HS-5 (cell line): ENCODE measurements at places on chromosomes 6 and 20.
A peak's percentile ranks its signal among the peaks of the same experiment; 100 is the strongest.

DNA sequence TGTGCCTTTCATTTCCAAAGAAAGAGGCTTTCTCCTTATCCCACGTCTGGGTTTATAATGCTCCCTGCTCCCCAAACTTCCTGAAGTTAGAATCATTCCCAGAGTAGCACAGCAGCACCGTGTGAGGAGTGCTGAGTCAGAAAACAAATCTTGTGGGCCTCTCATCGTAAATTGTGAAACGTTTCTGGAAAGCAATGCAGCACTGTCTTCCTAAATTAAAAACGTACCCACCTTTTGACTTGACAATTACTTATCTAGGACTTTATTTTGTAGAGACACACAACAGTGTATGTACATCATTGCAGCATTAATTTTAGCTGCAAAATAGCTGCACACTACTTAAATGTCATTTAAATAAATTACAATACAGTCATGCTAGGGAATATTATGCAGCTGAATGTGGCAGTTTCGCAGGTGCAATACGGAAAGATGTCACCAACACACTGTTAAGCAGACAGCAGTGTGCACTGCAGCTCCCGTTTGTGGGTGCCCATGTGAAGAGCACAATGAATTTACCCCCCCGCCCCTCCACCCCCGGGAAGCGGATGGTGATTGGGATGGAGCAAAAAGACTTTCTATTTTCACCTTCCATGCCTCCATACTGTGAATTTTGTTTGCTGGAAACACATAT, 30.8 kb downstream of the RRBP1 start:
- DNase-seq = no peak

DNA sequence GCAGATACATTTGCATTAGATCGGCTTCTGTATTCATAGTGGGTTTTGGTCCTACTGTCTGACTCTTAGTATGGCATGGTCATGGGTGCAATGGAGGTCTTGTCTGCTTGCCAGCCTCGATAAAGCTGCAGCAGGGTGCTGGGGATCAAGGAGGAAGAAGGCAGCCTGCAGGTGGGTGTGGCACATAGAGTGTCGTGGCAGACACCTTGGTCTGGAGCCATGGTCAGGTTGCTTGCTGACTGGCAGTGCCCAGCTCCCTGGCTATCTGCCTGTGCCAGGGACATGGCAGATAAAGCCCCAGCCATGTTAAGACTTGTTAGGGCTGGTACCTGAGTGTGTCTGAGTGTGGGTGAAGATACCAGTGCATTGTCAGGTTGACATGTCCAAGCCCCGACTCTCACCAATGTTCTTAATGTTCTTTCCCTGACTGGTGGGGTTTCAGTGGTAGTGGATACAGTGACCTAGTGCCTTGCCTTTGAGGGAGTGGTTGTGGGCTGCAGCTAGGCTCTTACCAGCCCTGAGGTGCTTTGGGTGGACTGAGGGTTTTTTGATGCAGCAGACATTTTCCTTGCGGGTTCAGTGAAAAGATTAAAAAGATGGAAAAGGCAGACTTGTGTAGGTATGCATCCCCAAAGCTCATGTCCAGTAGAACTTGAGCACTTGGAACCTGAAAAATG, 1.8 kb downstream of the FAM83D start:
- no peak for DNase-seq

DNA sequence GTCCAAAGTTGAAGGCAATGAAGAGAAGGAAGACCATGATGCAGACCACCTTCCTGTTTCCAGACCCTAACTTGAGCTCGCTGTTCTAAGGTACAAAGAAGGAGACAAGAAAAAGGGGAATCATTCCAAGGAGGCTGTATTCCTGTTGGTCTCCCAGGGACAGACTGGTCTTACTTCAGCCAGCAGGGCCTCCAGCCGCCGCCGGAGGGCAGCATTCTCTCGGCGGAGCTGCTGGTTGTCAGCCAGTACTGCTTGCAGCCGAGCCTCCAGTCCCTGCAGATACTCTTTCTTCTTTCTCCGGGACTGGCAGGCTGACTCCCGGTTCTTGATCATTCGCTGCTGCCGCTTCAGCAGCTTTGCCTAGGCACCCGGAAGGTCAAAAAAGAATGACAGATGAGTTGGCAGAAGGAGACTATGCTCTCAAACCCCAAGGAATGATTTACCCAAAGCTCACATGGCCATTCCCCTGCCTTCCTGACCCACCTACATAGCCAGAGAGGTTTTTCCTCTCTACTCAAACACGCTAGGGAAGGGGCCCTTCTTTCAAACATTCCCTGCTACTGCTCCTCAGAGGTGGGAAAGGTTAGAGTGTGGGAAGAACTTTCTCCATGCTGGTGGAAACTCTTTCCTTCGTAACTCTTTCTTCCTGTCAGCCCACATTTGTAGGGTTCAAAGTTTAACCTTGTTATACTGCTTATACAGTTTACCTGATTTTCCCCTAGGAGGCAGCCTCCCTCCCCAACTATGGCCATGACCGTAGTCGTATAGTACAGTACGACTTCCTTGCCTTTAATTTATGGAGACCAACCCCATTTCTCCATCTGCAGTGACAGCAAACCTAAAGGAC, 9.0 kb downstream of the ATF6B start:
- DNase-seq = no peak

- peak; percentile 13 for DNase-seq
These were observed 10.4 kb upstream of the GCNT2 start for GRCh38 chr6:10510592-10511367.

GRCh38 chr6:157638779-157639178, 184.3 kb upstream of the SNX9 start:
- DNase-seq = no peak

DNA sequence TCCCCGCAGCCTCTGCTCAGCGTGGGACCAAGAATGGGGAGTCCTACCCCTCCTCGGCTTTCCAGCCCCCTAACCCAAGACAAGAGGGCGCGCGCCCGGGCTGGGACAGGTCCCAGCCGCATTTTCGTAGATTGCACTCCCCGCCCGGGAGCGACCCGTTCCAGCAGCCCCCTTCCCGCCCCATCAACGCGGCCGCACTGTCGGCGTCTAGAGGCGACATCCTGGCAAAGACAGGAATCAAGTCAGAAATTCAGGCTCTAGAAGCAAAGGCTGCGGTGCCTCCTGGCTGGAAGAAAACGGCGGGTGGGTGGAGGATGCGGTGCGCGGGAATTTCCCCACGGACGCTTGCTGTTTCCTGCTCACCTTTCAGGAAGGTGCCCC, 957 bp downstream of the PROKR2 start:
- DNase-seq = no peak

DNA sequence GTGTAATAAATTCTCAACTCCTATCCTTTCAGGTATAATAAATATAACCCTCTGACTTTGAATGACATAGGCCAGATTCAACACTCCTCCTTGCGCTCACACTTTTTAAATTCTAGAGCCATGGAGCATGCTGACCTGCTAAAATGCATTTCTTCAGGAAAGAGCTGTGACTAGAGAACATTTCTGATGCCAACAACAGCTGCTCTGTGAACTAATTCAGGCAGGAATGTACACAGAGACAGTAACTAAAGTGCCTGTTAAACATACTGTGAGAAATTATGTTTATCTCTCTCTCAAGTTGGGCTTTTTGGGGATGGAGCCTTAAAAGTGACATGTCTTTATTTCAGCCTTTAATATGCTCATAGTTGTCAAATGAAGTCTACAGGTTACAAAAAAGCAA, 8.3 kb downstream of the NHSL1 start:
- DNase-seq = no peak

GRCh38 chr6:161057103-161058091, 65.8 kb downstream of the MAP3K4 start:
- DNase-seq = no peak

DNA sequence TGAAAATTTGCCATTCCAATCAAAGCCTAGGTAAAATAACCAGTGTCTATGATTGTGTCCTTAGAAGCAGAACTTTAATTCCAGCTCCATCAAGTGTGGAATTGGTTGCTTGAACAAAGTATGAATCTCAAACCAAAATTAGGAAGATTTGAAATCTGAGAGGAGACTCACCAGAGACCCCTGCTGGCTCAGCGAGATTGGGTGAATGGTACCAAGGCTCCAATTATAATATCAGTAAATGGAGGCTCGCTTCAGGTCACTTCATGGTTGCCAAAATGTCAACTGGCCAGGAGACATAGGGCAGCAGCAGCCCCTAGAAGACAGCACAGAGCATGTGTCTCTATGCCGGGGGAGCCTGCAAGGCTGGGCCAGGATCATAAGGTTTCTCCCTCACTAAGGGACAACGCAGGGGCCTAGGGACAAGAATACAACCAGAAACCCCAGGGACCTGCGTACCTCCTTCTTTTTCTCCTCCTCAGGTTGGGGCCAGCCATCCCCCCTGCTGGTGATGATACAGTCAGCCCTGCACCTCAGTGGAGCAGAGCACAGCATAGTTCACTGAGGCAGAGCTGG, 14.0 kb downstream of the RBL1 start:
- no peak for DNase-seq

DNA sequence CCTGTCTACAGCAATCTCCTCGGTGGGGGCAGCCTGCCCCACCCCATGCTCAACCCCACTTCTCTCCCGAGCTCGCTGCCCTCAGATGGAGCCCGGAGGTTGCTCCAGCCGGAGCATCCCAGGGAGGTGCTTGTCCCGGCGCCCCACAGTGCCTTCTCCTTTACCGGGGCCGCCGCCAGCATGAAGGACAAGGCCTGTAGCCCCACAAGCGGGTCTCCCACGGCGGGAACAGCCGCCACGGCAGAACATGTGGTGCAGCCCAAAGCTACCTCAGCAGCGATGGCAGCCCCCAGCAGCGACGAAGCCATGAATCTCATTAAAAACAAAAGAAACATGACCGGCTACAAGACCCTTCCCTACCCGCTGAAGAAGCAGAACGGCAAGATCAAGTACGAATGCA, 19.4 kb downstream of the PRDM1 start:
- no peak for DNase-seq

- DNase-seq = no peak
These were observed 571.8 kb downstream of the QKI start for GRCh38 chr6:163986313-163986712.

DNA sequence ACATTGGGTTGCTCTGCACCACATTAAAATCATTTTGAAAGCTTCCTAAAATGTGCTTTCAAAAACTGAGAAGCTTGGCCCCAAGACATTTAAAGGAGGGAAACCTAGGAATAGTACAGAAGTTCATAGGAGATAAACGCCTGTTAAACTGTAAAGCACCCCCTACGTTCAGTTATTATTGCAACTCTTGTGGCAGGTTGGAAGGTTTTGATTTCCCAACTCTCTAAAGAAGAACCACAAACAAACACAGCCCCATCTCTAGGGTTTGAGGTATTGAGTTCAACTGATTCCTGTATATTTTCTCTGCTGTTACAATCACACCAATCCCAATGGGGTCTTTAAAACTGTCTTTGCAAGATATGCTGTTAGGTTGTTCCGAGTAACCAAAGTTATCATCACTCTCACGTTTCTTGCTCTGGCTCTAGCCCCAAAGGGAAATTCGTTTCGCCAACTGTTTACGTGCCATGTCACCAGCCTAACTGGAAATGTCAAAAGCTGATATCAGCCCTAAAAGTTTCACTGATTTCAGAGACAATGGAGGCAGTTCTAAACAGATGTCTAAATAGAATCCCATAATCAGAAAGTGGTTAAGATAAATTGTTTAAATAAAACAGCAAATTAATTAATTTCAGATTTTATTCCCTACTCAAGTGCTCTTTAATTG, 12.1 kb downstream of the TFAP2A start:
- no peak for DNase-seq

- no peak for DNase-seq
These were observed 187.4 kb upstream of the PROKR2 start for GRCh38 chr20:5504061-5504739.

DNA sequence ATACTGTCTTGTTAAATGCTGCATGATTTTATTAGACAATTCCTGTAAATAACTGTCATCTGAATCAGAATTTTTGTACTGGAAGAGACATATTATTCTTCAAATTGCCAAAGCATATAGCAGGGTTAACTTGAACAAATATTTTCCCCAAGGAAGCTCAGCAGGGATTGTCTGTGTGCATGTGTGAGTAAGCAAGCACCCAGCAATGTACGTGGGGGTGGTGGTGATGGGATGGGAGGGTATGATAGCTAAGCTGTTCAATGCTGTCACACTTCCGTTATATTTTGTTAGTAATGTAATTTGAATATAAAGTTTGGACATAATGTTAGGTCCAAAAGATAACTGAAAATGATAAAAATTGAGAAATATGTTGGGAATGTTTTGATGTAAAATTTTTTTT, 118.1 kb downstream of the MYB start:
- DNase-seq = peak; percentile 22

DNA sequence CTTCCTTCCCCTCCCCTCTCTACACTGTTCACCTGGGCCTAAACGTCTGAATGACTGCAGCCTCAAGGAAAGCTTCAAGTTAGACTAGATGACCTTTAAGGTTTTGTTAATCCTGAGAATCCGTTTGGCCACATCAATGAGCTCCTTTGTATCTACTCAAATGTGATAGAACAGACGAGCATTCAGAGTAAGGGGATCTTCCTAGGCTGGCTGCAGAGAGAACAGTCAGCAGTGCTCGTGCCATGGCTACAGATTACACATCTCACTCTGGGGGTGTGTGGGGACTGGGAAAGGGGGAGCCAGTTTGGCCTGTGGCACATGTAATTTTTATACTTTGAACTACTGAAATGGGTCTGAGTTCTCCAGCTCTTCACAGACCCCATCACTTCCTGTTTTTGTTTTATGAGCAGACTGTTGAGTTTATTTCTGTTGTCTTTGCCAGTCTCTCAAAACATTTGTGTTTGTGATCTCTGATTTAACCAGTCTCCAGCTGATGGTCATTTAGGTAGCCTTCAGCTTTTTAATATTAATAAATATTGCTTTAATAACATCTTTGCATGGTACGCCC, 50.9 kb downstream of the KCNS1 start:
- no peak for DNase-seq

- DNase-seq = no peak
These were observed 132.5 kb downstream of the EPM2A start for GRCh38 chr6:145602726-145603326.

GRCh38 chr6:44111434-44112417, 15.5 kb downstream of the MRPL14 start:
- DNase-seq = no peak

DNA sequence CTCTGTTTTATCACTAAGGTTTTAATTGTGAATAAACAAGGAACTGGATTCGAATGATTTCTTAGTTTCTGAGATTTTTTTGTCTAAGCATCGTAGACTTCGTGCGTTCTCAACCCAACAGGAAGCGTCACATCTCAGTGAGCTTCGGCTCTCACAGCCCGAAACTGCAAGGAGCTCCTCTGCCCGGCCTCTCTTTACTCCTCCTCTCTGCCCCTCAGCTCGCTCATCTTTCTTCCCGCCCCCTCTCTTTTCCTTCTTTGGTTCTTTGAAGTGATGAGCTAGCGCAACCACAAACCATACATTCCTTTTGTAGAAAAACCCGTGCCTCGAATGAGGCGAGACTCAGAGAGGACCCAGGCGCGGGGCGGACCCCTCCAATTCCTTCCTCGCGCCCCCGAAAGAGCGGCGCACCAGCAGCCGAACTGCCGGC, 480 bp upstream of the NT5E start:
- DNase-seq = no peak

GRCh38 chr6:167861424-167861823, 34.7 kb downstream of the AFDN start:
- DNase-seq = no peak
